Stimulated activated CD4-positive, alpha-beta T cell treated with anti-CD3 and anti-CD28 coated beads, Interleukin-1b, Interleukin-23, amount 100 ng/mL, for 1 hour (primary cell): ENCODE measurements at places on chromosomes 3 and 15.

DNA sequence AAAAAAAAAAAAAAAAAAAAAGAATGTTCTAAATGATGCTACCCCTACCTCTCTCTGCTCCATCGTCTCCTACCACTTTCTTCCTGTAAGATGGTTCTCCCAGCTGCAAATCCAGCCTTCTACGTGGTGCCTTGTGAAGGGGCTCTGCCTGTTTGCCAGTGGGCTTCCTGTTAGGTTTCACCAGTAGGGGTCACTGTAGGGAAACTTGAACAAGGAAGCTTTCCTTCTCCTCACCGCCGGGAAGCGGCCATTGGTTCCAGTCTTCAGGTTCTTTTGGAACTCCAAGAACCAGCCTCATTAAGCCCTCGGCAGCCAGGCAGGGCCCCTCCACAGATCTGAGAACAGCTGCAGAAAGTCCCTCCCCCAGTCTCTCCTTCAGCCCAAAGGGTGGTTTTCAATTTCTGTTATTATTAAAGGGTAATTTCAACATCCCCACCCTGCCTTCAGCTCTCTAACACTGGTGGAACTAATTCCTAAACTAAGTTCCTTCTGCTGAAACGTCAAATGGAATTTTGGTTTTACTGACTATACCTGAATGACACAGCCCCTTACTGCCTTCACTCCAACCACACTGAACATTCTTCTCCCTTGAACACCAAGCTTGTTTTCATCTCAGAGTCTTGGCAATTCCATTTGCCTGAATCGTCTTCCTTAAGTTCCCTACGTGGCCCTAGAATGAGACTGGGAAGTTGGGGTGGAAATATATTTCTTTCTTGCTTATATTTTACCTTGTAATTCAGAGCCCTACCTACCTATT is 13.5 kb downstream of the MCCC1 start:
- DNase-seq, result no peak

DNA sequence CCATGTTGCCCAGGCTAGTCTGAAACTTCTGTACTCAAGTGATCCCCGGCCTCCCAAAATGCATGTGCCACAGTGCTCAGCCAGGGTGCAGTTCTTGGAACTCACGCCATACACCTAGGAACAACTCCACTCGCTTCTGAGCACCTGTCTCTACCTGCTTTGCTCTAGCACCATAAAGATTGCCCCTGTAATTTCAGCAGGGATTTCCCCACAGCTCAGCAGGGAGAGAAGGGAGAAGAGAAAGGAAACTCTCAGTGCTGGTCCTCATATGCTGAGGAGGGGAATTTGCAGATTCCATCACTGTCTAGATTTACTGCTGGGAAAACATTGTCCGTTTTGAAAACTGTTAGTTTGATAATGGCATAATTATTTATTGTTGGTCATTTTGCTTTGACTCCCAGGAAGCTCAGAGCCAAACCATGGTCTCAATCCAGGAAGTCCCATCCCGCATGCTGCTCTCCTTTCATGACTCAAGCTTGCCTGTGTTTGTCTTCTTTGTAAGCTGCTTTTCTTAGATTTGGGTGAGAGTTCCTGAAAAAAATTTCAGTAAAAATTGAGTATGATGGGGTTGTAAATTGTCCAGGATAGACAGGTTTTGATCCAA is 24.2 kb downstream of the TRIM71 start:
- DNase-seq, result no peak

GRCh38 chr3:56468184-56469106 is at the start of gene ERC2:
TSS of gene ERC2 (minus strand) at chr3:56468467.
- no peak for DNase-seq

- DNase-seq, result no peak
Observed at GRCh38 chr15:66592505-66593218, 26.9 kb upstream of the LCTL start.

DNA sequence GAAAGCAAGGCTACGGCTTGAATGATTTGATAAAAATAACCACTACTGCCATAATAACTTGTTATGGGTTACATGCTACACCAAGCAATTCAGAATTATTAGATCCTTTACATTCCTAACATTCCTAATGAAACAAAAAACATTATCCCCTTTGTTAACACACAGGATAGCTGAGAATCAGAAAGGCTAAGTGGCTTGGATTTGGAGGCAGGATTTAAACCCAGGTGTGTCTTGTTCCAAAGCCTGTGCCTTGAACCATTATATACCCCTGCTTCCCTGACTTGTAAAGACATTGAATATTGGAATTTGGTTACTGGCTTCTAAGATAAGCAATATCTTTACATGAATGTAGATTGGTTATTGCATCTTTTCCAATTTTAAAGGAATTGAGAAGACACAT is 417.1 kb upstream of the GOLIM4 start:
- no peak for DNase-seq

GRCh38 chr3:155188031-155188430 is 105.5 kb downstream of the STRIT1 start:
- no peak for DNase-seq

GRCh38 chr3:188527389-188527788 is 373.4 kb downstream of the LPP start:
- DNase-seq, result no peak

- no peak for DNase-seq
Observed at GRCh38 chr15:90407871-90408317, 19.9 kb downstream of the IQGAP1 start.

- DNase-seq, result no peak
Observed at GRCh38 chr3:187165144-187165543, 25.8 kb upstream of the RPL39L start.

DNA sequence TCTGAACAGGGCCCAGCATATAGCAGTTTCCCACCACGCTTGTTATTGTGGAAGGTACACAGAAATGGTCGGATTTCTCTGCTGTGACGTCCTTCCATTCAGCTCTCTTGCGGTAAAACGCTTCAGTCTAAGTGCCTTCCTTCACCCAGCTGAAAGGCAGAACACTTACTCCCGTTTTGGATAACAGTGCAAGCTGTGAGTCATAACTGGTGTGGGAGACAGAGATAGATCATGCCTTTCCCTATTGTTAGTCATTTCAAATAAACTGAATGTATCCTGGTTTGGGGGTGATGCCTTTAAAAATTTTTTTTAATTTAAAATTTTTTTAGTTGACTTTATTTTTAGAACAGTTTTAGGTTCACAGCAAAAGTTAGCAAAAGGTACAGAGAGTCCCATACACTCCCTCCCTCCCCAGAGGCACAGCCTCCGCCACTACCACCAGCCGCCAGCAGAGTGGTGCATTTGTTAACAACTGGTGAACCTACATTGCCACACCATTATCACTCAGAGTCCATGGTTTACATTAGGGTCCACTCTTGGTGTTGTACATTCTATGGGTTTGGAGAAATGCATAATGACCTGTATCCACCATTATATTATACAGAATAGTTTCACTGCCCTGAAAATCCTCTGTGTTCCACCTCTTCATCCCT is 94.9 kb upstream of the NSMCE3 start:
- DNase-seq, result no peak

GRCh38 chr3:156547637-156548036 is 7.3 kb downstream of the SSR3 start:
- no peak for DNase-seq

- DNase-seq, result no peak
Observed at GRCh38 chr15:70245932-70246622, 148.4 kb upstream of the TLE3 start.

DNA sequence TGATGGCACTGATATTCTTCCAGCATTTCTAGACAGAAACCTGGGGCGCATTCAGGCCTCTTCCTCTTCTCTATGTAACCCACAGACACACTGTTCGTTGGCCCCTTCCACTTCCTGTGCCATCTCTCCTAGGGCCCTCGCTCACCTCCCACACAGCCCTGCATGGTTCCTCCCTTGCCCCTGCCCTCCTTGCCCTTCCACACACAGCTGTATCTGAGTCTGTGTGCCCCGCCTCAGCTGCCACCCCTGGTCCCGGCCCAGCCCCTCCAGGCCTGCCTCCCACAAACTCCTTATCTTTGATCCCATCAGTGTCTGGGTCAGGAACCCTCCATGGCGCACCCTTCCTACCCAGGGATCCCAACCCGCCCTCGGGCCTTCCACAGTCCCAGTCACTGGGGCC is 37.9 kb downstream of the RAB6B start:
- DNase-seq, result no peak
